Naive thymus-derived CD8-positive, alpha-beta T cell (primary cell): ENCODE measurements at places on chromosomes 2 and 18.

GRCh38 chr2:41930807-41931566 is 116.8 kb upstream of the PKDCC start:
- no peak overlapping the region for H3K27ac ChIP-seq
- H3K27me3 ChIP-seq, result peaks cover 2% of the 10 kb centered on the region
- H3K4me1 ChIP-seq, result no peaks in the 10 kb centered on the region
- DNase-seq, result no peak
- H3K36me3 ChIP-seq, result no peaks in the 10 kb centered on the region

- H3K36me3 ChIP-seq, result no peaks in the 10 kb centered on the region
- peaks cover 26% of the 10 kb centered on the region for H3K27me3 ChIP-seq
- no peaks in the 10 kb centered on the region for H3K4me1 ChIP-seq
- no peak overlapping the region for H3K27ac ChIP-seq
- no peak for DNase-seq
- H3K4me3 ChIP-seq, result no peak overlapping the region
Measured at GRCh38 chr18:80200932-80201672, 46.2 kb downstream of the PARD6G start.

DNA sequence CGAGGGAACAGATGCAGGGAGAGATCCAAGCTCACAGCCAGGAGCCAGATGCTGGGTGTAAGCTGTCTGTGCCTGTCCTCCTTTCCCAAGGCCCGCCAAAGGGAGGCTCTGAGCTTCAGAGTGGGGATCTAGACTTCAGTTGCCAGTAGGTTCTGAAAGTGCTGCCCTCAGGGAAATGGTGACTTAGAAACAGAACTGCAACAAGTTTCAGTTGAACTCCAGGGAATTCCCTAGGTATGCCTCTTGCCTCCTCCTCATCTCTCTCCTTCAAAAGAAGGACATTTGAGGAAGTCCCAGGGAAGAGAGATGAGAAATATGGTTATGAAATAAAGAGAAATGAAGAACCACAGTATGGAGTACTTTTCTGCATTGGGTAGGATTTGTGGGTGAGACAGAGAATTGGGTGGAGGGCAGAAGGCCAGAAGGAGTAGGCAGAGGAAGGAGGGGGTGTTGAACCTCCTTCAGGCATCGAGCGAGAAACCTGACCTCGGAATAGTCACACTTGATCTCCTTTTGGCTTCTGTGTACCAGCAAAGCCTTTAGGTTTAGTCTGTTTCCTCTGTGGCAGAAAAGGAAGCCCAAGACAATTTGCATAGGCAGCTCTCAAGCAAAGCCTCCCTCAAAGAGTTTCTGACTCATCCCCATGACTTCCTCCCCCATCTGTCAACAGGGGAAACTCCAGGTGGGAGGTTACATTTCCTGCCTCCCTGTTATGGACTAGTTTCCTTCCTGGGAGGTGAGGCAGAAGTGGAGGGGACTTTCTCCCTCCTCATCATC is 45.7 kb downstream of the QPCT start:
- H3K36me3 ChIP-seq, result no peaks in the 10 kb centered on the region
- peaks cover 1% of the 10 kb centered on the region for H3K27me3 ChIP-seq
- DNase-seq, result peak; percentile 35
- no peaks in the 10 kb centered on the region for H3K4me1 ChIP-seq

- no peak overlapping the region for H3K27ac ChIP-seq
- H3K27me3 ChIP-seq, result peaks cover 14% of the 10 kb centered on the region
- no peaks in the 10 kb centered on the region for H3K36me3 ChIP-seq
Measured at GRCh38 chr18:23701017-23701416, 11.8 kb downstream of the LAMA3 start.

- no peaks in the 10 kb centered on the region for H3K36me3 ChIP-seq
- no peak overlapping the region for H3K27ac ChIP-seq
- H3K27me3 ChIP-seq, result no peaks in the 10 kb centered on the region
- DNase-seq, result no peak
- H3K4me1 ChIP-seq, result peaks cover 12% of the 10 kb centered on the region
Measured at GRCh38 chr2:42367835-42368234, 6.8 kb upstream of the COX7A2L start.

- DNase-seq, result no peak
- H3K27me3 ChIP-seq, result peaks cover 15% of the 10 kb centered on the region
- H3K4me3 ChIP-seq, result no peak overlapping the region
- H3K27ac ChIP-seq, result no peak overlapping the region
- H3K36me3 ChIP-seq, result no peaks in the 10 kb centered on the region
Measured at GRCh38 chr2:226554701-226555100, 244.9 kb downstream of the IRS1 start.

DNA sequence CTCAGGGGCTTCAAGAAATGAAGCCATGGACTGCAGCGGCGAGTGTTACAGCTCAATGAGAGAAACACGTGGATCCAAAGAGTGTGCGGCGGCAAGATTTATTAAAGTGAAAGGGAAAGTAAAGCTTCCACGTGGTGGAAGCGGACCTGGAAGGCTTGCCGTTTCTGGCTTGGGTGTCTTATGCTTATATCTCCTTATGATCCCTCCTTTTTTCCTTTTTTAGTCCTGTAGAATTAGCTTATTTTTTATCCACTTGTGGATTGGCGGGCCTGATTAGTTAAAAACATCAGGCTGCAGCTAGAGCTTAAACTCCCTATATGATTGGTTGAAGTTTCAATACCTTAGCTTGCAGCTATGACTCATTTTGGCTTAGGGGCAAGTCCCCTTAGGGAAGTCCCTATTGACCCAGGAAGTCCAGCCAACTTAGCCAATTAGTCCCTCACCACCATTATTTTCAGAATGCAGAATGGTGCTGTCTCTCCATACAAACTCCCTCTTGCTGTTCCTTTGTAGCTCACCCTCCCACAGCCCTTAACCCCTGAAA is 11.6 kb upstream of the HNMT start:
- DNase-seq, result no peak
- H3K36me3 ChIP-seq, result no peaks in the 10 kb centered on the region
- no peaks in the 10 kb centered on the region for H3K27me3 ChIP-seq
- H3K27ac ChIP-seq, result peak overlapping the region; percentile 61

GRCh38 chr2:226740039-226740648 is 59.5 kb downstream of the IRS1 start:
- H3K4me1 ChIP-seq, result peaks cover 5% of the 10 kb centered on the region
- no peak overlapping the region for H3K27ac ChIP-seq
- H3K4me3 ChIP-seq, result no peak overlapping the region
- DNase-seq, result no peak
- peaks cover 15% of the 10 kb centered on the region for H3K36me3 ChIP-seq

DNA sequence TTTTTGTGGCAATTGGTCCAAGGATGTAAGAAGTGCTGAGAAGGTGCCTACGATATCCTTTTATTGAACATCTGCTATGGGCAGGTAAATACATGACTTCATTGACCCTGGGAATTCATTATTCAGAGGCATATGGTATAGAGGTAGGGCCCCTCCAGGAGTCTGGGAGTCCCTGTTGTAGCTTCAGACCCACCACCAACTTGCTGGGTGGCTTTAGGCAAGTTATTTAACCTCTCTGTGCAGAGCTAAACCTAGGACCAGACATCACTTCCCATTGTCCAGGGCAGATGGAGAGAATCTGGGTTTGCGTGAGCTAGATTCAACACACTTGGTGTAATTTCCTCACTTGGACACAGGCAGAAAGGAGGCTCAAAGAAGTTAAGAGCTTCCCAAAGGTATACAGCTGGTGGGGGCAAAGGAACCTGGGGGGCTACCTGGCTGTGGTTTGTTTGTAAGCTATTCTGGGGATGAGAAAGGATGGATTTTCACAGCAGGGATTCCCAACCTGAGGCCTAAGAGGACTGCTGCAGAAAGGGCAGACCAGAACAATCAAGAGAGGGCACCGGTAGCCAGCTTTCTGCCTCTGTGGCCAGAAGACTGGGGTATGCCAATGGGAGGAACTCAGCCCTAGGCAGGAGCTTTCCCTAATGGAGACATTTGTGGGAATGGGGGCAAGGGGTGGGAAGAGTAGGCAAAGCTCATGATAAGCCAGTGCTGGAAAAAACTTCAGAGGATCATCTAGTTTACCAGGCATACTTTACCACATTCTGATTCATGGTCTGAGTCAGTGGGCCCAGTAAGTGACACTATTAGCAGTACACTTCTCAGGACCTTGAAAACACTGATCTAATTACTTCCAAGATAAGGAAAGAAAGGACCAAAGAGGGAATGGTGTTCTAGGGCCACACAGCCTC is 102.7 kb upstream of the SMAD2 start:
- H3K27me3 ChIP-seq, result peaks cover 3% of the 10 kb centered on the region
- H3K27ac ChIP-seq, result no peak overlapping the region
- no peak overlapping the region for H3K4me3 ChIP-seq
- DNase-seq, result no peak
